ENCODE measurements at places on chromosomes 13 and 19.
A peak's percentile ranks its signal among the peaks of the same experiment; 100 is the strongest.

- DNase-seq = no peak
These were observed 48.3 kb upstream of the INTS6 start for GRCh38 chr13:51501096-51501495.

DNA sequence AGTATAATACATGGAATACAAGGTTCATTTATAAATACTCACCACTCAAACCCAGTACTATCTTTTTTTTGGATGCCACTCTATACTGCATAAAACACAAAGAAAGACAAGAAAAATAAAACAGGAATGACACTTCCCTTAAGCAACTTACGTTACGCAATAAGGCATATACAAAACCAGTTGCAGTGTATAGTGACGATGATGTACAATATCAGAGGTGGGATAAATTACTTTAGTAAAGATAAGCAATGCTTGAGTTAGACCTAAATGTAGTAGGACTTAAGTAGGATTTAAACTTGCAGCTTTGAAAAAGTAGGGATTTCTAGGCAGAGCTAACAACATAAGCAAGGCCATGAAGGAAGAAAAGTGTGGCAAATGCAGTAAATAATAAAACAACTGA is 374.9 kb downstream of the SPRY2 start:
- no peak for DNase-seq

GRCh38 chr19:51450730-51451307 is 7.4 kb downstream of the SIGLEC8 start:
- no peak for DNase-seq

GRCh38 chr19:28332886-28333285 is 880.1 kb downstream of the UQCRFS1 start:
- DNase-seq = no peak

GRCh38 chr13:54660277-54660676 is 1631.7 kb downstream of the OLFM4 start:
- DNase-seq = no peak

GRCh38 chr19:610801-611480 is 21.3 kb downstream of the HCN2 start:
- peak; percentile 73 for DNase-seq

DNA sequence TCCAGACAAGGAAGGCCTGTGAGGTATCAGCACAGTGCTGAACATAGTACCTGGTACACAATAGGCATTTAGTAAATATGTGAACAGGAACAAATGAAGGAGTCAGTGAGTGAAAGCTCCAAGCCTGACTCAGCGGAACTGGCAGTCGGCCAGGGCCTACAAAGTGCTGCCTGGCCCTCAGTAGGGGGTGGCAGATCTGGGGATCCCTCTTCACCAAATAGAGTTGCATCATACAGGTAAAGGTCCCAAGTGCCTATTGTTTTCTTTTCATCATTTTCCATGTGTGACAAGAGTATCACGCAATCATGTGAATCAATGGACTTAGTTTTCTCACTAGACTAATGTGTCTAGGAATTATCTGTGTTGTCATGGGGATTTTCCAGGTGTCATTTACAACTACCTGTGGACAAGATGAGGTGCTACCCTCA is 9.2 kb downstream of the CYP2B6 start:
- no peak for DNase-seq

DNA sequence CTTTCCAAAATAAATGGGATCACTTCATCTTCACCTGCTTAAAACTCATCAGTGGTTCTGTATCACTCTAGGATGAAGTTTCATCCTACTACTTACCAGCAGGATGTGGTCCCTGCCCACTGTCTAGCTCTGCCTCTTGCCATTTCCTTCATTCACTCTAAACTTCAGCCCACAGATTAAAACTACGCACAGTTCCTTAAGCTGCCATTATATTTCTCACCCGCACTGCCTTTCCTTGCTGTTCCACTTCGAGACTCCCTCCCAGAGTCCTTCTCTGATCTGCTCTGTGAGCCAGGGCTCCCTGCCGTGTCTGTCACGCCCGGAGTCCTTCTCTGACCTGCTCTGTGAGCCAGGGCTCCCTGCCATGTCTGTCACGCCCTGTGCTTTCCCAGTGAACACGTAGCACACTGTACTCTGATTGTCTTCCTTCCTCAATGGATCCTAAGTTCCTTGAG is 52.0 kb upstream of the NPAS1 start:
- DNase-seq = peak; percentile 66

- DNase-seq = peak; percentile 34
These were observed 28.3 kb downstream of the CEBPA start for GRCh38 chr19:33273881-33274662.

GRCh38 chr13:43510956-43511901 is 275.5 kb downstream of the ENOX1 start:
- no peak for DNase-seq

DNA sequence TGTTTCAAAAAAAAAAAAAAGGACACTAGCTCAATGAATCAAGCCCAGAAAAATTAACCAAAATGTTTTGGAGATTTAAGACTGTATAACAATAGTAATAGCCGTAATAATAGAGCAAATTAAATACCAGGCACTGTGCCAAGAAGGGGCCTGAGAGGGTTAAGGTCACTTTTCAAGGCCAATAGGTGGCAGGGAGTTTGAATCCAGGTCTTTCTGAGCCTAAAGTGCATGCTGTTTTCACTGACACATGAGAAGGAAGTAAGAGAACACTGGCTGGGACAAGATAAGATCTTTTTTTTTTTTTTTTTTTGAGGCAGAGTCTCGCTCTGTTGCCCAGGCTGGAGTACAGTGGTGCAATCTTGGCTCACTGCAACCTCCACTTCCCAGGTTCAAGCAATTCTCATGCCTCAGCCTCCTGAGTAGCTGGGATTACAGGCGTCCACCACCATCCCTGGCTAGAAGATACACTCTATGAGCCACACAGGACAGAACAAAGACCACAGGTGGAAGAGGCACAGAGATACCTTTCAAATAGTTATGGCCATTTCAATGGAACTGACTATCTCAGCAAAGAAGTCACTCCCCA is 7.7 kb downstream of the FFAR2 start:
- DNase-seq = no peak

- no peak for DNase-seq
These were observed 711 bp downstream of the FUT2 start for GRCh38 chr19:48696353-48697010.

DNA sequence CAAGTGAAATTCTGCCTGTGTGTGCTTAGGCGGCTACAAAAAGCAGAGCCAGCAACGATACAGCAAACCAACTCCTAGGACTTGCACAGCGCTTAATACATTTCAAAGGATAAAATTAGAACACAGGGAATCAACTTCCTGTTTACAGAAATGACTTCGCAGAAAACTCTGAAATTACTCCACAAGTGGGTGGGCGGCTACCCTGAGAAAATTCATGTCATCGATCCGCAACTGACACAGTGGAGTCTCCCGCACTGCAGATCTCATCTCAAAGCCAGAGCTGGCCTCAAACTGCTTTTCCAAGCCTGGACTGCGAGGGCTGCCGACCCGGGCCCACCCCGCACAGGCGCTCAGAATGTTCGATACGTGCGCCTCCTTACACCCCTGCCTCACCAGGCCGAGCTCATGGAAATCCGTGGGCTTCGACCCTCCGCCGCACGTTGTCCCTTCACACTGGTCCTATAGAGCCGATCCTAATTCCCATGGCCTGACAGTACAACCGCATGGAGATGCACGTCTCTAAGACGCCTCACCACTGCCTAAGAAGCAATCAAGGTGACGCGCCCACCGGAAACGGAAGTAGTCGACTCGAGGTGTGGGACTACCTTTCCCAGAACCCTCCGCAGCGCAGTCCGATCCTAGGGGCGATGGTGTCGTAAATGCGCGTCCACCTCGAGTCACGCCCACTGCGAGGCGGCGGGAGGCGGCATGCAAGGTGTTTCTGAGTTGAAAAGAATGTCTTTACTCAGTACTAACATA is at the start of gene ZNF229:
TSS of gene ZNF229 (minus strand) at position 557 of the 759 bp plus-strand sequence. CDS start 5,625 bp downstream, outside the sequence.
- DNase-seq = peak; percentile 71

DNA sequence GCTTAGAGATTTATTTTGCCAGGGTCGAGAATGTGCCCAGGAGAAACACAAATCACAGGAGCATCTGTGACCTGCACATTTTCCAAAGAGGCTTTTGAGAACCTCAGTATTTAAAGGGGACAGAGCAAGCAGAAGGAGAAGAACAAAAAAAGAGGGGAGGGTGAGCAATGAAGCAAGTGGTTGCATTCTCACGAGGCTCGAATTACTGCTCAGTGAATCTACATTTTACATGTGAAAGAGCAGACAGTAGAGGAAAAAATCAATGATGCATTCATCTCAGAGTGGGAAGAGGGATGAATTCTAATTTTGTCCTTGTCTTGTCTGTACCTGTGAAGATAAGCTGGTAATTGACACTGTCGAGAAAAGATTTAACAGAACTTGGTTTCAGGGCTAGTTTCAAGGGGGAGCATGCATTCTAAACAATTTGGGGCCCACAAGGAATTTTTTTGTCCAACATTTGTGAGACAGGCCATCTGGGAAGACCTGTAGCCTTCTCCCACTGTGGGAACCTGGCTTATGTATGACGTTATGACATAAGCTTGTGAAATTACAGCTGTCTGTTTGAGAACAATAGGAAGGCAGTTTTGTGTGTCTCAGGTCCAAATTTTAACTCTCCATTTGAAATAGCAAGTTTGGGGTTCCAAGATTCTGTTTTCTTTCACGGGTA is 855.1 kb downstream of the SLITRK5 start:
- DNase-seq = no peak

DNA sequence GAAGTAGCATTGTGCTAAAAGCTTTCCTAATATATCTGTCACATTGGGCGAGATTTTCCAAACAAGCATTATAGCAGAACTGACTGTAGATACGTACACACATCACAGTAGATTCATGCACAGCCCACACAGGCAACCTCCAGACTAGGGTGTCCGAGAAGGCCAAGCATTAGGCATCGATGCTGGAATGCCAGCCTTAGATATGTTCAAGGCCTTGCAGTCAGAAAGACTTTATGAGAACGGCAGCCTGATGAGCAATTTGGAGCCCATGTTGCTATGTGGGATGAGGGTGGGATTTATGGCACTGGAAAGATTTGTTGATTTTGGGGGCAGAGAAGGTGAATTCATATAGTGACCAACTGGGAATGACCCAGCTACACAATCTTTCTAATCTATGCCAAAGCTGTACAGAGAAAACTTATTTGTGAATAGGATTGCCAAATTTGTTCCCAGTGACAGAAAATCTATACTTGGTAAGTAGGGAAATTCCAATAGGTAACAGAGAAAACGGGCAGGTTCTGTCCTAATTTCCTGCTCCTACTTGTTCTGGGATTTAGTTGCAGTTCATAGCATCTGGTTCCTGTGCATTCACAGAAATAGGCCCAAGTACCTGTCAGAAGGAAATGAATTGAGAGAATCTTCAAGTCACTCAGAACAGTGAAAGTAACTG is 31.0 kb upstream of the SPRY2 start:
- DNase-seq = no peak

- DNase-seq = no peak
These were observed 474 bp upstream of the ZNRF4 start for GRCh38 chr19:5454743-5455142.

GRCh38 chr19:18301718-18302111 is 20.3 kb upstream of the JUND start:
- DNase-seq = no peak

- DNase-seq = peak; percentile 58
These were observed 37.7 kb downstream of the GSX1 start for GRCh38 chr13:27830010-27830409.

DNA sequence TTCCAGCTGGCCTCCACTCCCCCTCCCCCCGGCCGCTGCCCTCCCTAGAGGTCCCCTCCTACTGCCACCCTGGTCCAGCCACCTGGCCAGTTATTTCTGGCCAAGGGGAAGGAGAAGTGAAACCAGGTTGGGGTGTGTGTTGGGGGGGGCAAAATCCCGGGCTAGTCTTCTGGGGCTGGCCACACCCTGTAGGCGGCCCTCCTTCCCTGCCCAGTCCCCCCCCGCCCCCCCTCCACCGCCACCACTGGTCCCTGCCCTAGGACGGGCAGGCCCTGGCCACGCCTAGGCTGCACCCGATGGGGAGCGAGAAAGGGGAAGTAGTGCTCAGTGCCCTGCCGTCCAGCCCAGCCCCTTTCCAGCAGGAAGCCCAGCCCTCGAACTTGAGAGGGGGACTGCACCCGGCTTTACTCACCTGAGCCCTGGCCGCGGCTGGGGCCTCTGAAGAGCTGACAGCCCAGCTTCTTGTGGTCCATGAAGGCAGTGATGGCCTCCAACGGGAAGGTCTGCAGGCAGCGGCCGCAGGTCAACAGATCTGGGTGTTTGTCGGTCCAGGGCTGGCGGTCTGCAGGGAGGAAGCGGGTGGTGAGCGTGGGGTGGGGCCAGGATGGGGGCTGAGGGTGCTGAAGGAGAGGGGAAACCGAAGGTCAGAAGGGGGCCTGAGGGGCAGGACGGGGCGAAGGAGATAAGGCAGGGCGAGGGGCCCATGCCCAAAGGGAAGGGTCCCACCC is 813 bp downstream of the ZNF296 start:
- peak; percentile 72 for DNase-seq

DNA sequence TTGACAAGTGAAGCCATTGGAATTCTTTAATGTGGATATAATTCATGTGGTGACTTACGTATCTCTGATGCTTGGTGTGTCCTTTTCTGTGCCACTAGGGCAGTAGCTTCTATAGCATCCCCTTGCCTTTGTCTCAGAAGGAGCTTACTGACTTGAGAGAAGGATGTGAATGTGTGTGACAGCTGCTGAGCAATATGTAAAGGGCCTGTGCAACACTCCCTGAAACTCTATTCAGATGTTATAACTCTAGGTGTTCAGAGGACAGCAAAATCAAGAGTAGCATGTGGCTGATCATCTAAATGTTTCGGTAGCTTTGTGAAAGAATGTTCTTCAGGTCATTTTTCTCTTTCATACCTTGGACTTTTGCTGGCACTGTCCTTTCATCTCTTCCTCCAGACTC is 189.5 kb downstream of the LMO7 start:
- DNase-seq = no peak

GRCh38 chr13:113232208-113233003 is 23.0 kb downstream of the CUL4A start:
- no peak for DNase-seq

- peak; percentile 47 for DNase-seq
These were observed 561 bp upstream of the GJA3 start for GRCh38 chr13:20161275-20161950.

GRCh38 chr19:29967623-29968022 is 25.6 kb downstream of the URI1 start:
- no peak for DNase-seq

- no peak for DNase-seq
These were observed 447.3 kb downstream of the GPC6 start for GRCh38 chr13:93673885-93674284.

GRCh38 chr13:40084934-40085333 is 429.5 kb downstream of the COG6 start:
- no peak for DNase-seq

GRCh38 chr13:55245005-55245644 is 1895.6 kb upstream of the PRR20A start:
- peak; percentile 0 for DNase-seq

- no peak for DNase-seq
These were observed 10.4 kb downstream of the BORCS8 start for GRCh38 chr19:19181488-19181998.

GRCh38 chr13:46647512-46648065 is 94.6 kb downstream of the LRCH1 start:
- no peak for DNase-seq
